ENCODE measurements at places on chromosomes 1 and 21.

DNA sequence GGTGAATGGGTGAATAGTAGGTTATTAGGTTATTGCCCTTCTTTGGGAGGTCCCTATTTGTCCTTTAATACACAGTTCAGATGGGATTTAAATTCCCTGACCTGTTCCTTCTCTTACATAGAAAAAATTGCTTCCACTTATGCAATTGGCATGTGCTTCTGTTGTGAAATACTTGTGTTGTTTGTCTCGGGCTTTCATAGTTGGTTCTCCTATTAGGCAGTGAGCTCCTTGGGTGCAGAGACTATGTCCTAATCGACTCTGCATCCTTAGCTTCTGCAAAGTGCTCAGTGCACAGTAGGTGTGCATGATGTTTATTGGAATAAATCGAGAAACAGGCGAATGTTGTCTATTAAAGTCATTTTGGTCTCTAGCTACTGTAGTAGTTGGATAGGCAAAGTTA, 1.3 kb upstream of the PDE4B start:
- no peak for DNase-seq

GRCh38 chr1:45550401-45551351, at the start of gene AKR1A1:
AKR1A1 (plus strand) TSS chr1:45550826; CDS start chr1:45561795, 10,969 bp downstream.
- DNase-seq: peak; percentile 74

DNA sequence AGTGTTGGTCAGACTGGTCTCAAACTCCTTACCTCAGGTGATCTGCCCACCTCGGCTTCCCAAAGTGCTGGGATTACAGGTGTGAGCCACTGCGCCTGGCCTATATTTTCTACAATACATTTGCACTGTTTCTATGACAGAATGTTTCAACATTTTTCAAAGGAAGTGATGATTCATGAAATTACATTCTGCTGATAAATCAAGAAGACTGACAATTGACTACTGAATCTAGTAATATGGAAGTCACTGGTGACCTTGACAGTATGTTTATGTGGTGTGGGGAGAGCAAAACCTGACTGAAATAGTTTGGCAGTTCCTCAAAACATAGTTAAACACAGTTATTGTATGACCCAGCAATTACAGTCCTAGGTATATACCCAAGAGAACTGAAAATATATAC, 18.1 kb downstream of the LRIF1 start:
- DNase-seq: no peak

DNA sequence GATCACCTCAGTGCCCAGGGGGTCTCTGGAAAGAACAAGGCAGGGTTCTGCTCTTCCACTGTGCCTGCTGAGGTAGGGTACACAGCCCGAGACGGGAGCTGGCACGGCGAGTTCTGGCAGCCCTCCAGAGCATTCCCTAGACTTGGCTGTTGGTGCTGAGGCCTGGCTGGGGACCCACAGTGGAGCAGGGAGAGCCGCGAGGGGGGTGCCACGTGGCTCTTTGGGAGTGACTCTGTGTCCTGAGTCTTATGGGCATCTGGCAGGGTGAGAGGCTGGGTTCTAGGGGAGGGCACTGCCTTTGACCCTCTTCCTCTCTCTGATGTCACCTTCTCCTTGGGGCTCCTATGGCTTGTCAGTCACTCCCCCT, 336.4 kb downstream of the CAMTA1 start:
- no peak for DNase-seq

DNA sequence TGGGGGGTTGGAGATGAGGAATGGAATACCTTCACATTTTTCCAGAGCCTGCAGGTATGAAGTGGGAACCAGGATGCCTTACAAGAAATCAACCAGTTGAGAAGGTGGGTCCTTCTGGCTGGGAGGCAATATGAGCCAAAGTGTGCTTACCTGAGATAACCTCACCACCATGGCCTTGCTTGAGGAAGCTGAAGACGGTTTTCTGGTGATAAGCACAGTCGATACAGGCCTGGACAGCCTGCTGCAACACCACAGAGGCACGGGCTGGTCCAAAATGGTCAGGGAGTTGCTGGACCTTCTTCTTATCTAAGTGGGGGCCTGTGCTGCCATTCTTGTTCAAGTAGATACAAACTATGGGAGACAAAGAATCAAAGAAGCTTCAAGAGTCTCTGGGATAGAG, 27.0 kb upstream of the SLFNL1 start:
- DNase-seq: no peak

- no peak for DNase-seq
These were observed 35.0 kb upstream of the TMEM61 start for GRCh38 chr1:54945393-54945936.

DNA sequence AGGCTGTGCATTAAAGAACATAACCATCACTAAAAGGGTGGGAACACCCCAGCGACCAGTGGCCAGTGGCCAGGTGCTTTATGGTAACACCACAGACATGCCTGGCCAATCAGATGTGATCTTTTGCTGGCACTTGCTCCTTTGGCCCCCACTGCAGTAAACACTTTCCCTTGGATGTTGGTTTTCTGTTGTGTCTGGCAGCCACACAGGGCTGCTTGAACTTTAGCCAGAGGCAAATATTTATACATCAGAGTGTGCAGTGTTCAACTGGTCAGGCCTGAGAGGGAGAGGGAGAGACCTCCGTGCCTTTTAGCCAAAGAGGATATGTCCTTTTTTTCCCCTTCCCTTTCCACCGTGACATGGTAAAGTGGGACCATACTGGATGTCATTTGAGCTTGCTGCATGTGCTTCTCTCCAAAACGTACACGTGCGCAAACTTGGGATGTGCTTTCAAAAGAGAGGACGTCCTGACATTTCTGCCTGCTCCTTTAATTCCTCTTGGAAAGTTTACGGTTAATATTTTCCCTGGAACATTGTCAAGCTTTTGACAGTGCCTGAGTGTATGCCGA, 101.2 kb downstream of the NFIA start:
- no peak for DNase-seq

- no peak for DNase-seq
These were observed 101.5 kb upstream of the CSF3R start for GRCh38 chr1:36583980-36584782.

DNA sequence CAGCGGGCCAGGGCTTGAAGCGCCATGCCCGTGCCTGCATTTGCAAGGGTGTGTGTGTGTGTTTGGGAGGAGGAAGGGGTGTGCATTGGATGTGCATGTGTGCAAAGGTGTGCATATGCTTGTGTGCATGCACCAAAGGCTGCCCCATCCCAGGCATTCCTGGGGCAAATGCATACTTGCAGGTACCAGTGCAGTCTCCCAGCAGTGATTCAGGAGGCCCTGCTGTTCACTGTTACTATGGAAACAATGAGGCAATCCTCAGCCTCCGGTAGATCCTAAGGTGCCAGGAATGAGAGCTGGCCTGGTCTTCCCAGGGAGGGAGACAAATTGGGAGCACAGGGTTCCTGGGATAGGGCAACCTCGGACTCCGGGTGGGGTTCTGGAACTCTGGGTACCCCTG, 7.5 kb upstream of the FNDC5 start:
- DNase-seq: no peak

DNA sequence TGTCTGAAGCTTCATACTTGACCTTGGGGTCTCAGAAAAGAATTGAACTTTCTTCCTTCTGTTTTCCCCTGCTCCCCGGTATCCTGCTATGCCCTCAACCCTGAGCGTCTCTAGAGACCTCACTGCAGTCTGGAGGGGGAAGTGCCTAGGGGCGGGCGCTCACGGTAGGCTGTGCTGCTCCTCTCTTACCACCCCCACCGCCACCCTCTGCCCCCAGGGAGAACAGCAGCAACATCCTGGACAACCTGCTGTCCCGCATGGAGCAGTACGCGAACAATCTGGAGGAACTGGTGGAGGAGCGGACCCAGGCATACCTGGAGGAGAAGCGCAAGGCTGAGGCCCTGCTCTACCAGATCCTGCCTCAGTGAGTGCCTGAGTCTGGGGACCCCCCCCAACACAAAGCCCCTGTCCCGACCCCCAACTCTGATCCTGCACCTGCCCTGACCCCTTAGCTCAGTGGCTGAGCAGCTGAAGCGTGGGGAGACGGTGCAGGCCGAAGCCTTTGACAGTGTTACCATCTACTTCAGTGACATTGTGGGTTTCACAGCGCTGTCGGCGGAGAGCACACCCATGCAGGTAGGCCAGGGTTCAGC, 10.3 kb downstream of the NPR1 start:
- DNase-seq: no peak

DNA sequence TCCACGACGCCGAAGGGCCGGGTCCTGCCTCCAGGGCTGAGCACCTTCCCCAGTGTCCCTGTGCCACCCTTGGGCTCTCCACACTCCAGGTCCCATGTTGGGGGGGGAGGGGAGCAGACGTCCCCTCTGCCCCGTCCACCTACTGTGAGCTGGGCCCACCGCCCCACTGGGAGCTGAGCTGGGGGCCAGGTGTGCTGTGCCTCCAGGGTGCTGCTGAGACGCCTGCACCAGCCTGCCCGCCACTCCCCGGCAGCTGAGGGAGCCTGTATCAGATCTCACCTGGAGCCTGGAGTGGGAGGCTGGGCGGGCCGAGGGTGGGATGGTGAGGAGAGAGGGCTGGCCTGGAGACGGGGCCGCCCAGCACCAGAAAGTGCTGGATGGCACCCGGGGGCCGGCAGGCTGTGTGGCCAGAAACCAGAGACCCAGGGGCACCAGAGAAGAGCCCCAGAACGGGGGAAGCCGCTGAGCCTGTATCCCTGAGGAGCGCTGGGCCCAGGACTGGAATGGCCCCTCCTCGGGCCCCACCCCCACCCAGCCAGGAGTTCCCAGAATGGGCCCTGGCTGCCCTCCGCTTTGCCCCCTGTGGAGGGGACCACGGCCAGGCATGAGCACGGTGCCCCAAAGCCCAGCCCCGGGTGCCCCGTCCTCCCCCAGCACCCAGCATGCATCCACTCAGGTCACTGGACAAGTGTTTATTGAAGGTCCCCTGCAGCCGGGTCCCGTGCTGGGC, 3.4 kb downstream of the TNFRSF18 start:
- DNase-seq: no peak

GRCh38 chr21:17900281-17900989, 81.3 kb upstream of the C21orf91 start:
- no peak for DNase-seq

DNA sequence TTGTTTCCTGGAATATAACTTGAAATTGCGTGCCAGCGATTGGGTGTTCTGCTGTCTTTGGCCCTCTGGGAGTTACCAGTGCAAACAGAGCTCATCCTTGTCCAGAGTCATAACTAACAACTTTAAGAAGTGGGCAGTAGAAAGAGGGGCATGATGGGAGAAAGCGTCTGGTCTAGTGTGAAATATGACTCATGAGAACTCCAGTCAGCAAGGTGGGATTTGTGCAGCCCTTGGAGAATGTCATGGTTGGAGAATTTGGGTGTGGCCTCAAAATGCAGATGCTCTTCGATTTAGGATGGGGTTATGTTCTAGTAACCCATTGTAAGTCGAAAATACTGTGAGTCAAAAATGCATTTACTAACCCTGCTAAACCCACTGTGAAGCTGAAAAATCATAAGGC, 12.9 kb downstream of the ATP1B1 start:
- DNase-seq: no peak

- no peak for DNase-seq
These were observed 56.2 kb downstream of the ENAH start for GRCh38 chr1:225596736-225597135.

GRCh38 chr1:244849189-244849866, 13.9 kb downstream of the COX20 start:
- no peak for DNase-seq

GRCh38 chr1:192726820-192727504, 81.9 kb upstream of the RGS2 start:
- no peak for DNase-seq

- no peak for DNase-seq
These were observed 114.4 kb downstream of the PRDM16 start for GRCh38 chr1:3183411-3183810.

GRCh38 chr21:24224422-24224821, 1382.9 kb downstream of the MRPL39 start:
- DNase-seq: no peak

GRCh38 chr1:39214714-39214997, 10.2 kb downstream of the MACF1 start:
- no peak for DNase-seq

GRCh38 chr1:3524556-3525203, 70.2 kb downstream of the ARHGEF16 start:
- DNase-seq: no peak

- no peak for DNase-seq
These were observed 571.1 kb downstream of the LMO4 start for GRCh38 chr1:87899746-87900145.

DNA sequence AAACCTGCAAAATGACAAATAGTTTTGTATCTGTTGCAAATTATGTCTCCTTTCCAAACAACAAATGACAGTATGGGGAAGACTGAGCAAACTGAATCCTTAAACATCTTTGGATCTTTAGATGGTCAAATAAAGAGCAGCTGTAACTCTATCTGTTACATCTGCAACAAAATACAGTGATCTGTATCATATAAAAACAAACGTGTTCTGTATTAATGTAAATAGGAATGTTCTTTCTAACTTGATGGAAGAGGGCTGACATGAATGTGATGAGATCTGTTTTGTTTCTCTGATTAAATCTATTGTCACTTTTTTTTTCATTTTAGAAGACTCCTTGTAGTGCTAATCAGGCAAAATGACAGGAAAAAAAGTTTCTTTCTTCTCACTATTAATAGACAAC, 159.5 kb downstream of the GPATCH2 start:
- no peak for DNase-seq

- no peak for DNase-seq
These were observed 6.4 kb downstream of the TRIM63 start for GRCh38 chr1:26060832-26061574.

DNA sequence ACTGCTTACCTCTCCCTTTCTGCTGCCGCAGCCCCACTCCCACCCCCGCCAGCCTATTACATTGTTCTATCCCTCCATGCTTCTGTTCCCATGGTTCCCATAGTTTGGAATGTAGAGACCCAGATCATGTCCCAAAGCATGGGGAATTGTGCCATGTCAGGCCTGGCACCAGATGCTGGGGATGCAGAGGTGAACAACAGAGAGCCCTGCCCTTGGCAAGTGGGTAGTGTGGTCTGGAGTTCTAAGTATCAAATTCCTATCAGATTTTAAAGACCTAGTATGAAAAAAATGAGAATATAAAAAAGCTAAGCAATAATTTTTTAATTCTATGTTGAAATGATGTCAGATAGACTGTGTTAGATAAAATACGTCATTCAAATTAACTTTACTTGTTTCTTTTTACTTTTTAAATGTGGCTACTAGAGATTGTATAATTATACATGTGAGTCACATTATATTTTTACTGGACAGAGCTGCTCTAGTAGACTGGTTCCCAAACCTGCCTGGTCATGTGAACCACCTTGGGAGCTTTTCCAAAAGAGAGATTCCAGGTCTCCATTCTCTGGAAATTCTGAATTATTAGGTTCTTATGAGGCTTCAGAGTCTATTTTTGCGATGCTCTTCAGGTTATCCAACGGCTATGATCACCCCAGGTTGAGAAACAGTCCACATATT, 113.0 kb upstream of the DAB1 start:
- no peak for DNase-seq

- DNase-seq: no peak
These were observed 4.8 kb downstream of the ZNF672 start for GRCh38 chr1:248842781-248843331.

- no peak for DNase-seq
These were observed 92.3 kb downstream of the KCNT2 start for GRCh38 chr1:196515904-196516303.

- DNase-seq: no peak
These were observed 38.5 kb upstream of the ENAH start for GRCh38 chr1:225691377-225691776.
